ENCODE measurements at places on chromosomes 7 and 10.

DNA sequence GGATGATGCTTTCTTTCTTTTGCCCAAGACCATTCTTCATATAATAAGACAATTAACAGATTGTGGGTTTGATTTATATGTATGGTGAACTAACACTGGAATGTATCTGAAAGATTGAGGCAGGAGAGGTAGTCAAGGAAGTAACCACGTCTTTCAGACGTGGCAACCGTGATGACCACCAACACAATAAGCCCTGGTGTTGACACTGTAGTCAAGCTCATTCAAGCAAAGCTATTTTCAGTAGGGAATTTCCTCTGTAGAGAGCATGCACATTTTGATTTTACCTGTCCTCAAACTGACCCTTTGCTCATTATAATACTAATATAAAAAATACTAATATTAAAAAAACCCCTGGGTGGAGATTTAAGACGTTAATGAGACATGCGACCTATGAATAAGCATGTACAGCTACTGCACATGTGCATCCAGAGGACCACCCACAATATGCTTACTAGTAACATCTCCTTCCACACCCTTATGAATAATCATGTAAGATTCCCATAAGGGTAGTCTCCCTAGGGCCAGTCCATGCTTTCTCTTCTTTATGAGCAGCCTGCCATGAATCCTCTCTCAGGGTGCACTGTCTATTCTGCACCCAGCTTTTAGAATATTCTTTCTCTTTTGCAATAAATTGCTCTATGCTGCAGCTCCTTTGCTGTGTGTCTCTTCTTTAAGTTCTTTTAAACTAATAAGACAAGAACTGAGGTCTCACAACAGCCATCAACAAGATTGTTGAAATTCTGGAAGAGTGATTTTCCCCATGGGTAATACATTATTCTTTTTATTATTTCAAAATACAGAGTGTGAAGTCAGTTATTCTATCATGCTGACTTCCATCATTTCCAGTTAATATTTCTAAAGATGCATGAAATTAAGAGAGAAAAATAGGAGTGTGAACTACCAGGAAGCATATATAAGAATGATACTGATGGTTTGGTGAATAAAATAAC lies 151.3 kb upstream of the NPVF start:
- DNase-seq = no peak

- peak; percentile 7 for DNase-seq
Measured at GRCh38 chr10:68897336-68897741, 3.8 kb upstream of the DDX50 start.

- DNase-seq = no peak
Measured at GRCh38 chr10:126011995-126012394, 115.6 kb downstream of the FANK1 start.

DNA sequence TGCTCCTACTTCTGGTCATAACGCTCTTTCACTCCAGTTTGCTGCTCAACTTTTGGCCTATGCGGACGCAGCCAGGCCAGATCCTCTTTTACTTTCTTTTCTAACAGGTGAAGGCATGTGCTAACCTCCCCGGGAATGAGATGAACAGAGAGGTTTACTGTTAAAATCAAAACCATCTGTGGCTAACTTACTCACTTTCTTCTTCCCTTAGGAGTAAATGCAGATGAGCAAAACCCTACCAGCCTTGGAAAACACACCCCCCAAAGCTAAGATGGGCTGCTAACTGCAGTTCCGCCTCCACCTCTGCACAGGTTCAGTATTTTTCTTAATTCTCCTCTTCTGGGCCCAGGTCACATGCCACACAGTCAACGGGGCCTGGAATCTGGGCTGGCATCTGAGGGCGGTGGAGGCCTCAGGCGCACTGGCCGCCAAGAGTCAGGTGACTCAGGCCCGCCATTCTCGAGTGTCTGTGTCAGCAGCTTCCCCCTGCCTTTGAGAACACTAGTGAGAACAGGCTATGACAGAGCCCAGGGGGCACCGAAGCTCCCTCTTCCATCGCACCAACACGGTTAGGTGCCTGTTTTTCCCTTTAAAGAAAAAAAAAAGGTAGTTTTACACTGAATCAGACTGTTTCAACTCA lies 11.1 kb downstream of the FAM53B start:
- DNase-seq = no peak

DNA sequence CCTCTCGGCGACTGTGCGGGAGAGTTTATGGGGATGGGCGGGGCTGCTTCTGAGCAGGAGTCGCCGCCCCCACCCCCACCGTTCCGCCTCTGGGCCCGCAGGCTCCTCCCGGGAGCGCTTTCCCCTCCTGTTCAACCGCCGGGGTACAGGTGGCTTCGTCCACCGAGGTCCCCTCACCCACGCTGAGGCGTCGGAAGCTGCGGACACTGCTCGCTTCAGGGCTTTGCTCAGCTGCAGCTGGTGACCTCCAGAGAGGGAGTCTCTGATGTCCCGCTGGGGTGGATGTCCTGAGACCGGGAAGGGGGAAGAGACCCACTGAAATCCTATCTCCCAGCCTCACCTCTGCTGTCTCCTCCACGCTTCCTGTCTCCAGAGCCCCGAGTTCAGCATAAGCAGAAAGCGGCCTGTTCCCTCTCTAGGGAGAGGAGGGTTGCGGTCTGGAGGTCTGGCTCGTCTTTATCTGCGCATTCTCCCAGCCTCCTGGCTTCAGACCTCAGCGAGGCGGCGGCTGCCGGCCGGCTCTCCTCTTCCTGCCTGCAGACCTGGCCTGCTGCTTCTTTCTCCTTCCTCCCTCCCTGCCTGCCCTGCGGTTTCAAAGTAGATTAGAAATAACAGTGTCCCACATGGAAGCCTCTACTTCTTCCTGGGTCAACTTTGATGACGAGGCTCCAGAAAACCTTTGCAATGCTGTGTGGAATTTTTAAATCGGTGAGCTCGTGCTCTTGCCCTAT lies 1.8 kb downstream of the CYP2E1 start:
- no peak for DNase-seq

- DNase-seq = no peak
Measured at GRCh38 chr10:61692447-61693010, 29.8 kb downstream of the CABCOCO1 start.

GRCh38 chr7:72309476-72309875 lies 102.7 kb downstream of the CALN1 start:
- DNase-seq = no peak

GRCh38 chr7:123747620-123748141 lies 1.1 kb downstream of the WASL start:
- peak; percentile 66 for DNase-seq

GRCh38 chr7:42025635-42026375 lies 211.2 kb downstream of the GLI3 start:
- DNase-seq = no peak

DNA sequence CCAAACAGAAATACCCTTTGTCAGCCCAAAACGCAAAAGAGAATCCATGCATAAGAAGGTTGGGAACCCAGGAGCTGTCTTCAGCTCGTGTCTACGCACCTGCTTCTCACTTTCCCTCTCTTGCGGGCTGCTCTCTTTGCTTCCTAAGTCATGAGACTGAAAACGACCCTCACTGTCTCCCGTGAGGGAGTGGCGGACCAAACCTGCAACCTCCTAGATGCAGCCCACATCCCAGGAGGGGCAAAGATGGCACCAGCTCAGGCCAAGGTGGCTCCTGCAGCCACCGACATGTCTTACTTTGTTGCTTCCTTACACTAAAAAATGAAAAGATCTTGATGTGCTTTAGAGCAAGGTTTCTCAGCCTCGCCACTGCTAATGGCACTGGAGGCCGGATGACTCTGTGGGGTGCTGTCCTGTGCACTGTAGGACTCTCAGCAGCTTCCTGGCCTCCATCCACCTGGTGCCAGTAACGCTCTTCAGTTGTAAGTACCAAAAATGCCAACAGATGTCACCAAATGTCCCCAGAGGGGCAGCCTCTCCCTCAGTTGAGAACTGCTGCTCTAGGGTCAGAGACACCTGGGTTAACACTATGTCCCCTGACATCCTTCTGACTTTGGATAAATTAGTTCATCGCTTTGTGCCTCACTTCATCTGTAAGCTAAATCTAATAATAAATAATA lies 179.8 kb upstream of the PFKP start:
- no peak for DNase-seq

Data from NCI-H2107 (cell line).